ENCODE measurements at places on chromosomes 16 and 17.

- no peaks in the 10 kb centered on the region for H3K36me3 ChIP-seq
- DNase-seq = peak; percentile 79
- peak overlapping the region; percentile 91 for H3K27ac ChIP-seq
- H3K4me1 ChIP-seq = peaks cover 71% of the 10 kb centered on the region
- H3K27me3 ChIP-seq = no peaks in the 10 kb centered on the region
- no peak overlapping the region for H3K4me3 ChIP-seq
Measured at GRCh38 chr17:57895382-57896060, 45.7 kb upstream of the MRPS23 start.

- H3K4me3 ChIP-seq = no peak overlapping the region
- DNase-seq = no peak
- H3K27ac ChIP-seq = no peak overlapping the region
Measured at GRCh38 chr17:16104189-16104588, 104.6 kb downstream of the TTC19 start.

- H3K4me1 ChIP-seq = peaks cover 9% of the 10 kb centered on the region
- peaks cover 100% of the 10 kb centered on the region for H3K36me3 ChIP-seq
- H3K27ac ChIP-seq = no peak overlapping the region
- H3K27me3 ChIP-seq = no peaks in the 10 kb centered on the region
Measured at GRCh38 chr16:84058664-84059063, 16.1 kb upstream of the SLC38A8 start.

DNA sequence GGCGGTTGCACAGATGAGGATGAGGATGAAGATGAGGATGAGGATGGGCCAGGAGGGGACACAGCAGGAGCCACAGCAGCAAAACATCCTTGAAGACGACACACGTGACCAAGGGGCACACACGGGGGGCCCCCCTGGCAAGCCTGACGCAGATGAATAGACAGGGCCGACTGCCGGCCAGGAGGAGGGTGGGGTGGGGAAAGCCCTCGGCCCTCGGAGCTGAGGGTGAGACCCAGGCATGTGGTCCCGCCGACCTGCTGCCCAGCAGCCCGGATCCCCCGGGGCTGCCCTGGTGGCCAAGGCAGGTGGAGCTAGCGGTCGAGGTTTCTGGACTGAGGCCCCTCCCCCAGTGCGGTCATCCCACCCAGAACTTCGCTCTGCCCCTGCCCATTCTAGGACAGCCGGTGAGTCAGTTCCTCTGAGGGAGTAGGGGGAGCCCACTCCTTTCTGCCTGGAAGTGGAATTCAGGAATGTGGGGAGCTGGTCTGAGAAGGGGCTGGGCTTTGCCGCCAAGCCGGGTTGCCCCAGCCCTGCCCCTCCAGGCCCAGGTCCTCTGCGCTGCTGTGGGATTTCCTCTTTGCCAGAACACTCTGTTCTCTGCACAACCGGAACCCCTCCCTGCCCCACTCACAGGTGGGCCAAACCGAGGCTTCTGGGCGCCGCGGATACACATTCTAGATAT lies 9.9 kb downstream of the CYGB start:
- DNase-seq = peak; percentile 60
- peaks cover 70% of the 10 kb centered on the region for H3K4me1 ChIP-seq
- peak overlapping the region; percentile 74 for H3K27ac ChIP-seq
- no peaks in the 10 kb centered on the region for H3K27me3 ChIP-seq
- peak overlapping the region; percentile 3 for H3K4me3 ChIP-seq

DNA sequence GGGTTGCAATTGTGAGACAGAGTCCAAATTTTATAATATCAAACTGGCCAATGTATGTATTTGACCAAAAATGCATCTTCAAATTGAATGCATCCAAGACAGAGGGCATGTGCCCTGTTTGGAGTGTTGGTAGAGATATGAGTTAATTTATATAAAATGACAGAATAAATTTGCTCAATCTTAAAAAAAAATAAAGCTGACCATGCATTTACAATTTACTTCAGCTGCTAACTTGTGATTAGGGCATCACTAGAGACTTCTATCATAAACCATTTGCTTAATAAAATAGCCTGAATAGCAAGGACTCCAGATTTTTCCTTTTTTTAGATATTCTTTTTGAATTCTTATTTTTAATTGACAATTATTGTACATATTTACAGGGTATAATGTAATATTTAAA lies 1345.8 kb downstream of the CDH11 start:
- no peak for DNase-seq
- H3K4me1 ChIP-seq = no peaks in the 10 kb centered on the region
- no peak overlapping the region for H3K4me3 ChIP-seq
- H3K27me3 ChIP-seq = no peaks in the 10 kb centered on the region
- H3K27ac ChIP-seq = no peak overlapping the region

GRCh38 chr17:46758614-46759013 lies 59.9 kb downstream of the WNT3 start:
- no peaks in the 10 kb centered on the region for H3K27me3 ChIP-seq
- H3K4me3 ChIP-seq = no peak overlapping the region
- no peaks in the 10 kb centered on the region for H3K4me1 ChIP-seq
- peaks cover 5% of the 10 kb centered on the region for H3K36me3 ChIP-seq

DNA sequence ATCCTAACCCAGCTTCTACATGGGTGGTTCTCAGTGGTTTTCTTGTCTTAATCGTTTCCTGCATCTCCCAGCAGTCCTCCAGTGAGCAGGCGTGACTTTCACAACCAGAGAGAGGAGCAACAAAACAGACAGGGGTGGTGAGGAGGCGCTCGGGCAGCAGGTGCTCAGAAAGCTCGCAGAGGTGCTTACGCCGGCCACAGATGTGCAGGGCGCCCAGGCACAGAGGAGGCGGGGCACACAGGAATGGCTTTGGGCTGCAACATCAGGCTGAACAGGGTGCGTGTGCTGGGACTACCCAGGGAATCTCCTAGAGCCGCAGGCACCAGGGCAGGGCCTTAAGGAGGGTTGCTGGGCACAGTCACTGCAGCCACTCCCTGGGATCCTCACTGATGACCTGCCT lies 32.6 kb downstream of the KLHDC4 start:
- peaks cover 27% of the 10 kb centered on the region for H3K36me3 ChIP-seq
- H3K27ac ChIP-seq = no peak overlapping the region
- no peaks in the 10 kb centered on the region for H3K4me1 ChIP-seq

- peak overlapping the region; percentile 59 for H3K27ac ChIP-seq
- H3K36me3 ChIP-seq = no peaks in the 10 kb centered on the region
- H3K27me3 ChIP-seq = no peaks in the 10 kb centered on the region
- H3K4me1 ChIP-seq = no peaks in the 10 kb centered on the region
- no peak for DNase-seq
Measured at GRCh38 chr17:55784666-55785065, 33.8 kb downstream of the PCTP start.

DNA sequence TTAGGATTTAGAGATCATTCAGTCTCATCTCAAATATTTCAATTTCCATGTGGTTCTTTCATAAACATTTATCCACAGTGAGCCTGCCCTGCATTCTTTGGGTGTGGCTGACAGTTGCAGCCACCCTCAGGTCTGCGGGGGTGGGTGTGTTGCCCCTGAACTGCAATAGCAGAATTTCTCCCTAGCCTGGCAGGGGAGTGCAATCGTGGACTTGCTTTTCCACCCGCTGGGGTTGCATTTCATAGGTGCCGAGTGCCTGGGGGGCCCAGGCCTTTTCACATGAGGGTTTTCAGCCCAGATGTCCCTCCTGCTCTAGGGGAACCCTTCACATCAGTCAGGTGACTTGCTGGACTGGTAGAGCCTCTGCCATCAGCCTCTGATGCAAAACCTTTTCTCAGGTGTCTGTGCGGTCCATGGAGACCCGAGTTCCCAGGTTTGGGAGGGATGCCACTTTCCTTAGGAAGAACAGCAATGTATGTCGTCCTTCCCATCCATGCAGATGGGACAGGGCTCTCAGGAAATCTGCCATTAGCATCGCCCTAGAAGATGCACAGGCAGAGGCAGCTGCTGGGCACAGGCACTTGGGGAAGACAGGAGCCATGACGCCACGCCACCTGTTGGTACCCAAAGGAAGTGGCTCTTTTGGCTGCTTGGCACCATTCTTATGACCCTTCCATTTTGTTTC lies 2.4 kb upstream of the USP36 start:
- no peaks in the 10 kb centered on the region for H3K27me3 ChIP-seq
- no peak overlapping the region for H3K4me3 ChIP-seq
- H3K27ac ChIP-seq = no peak overlapping the region

- H3K27me3 ChIP-seq = no peaks in the 10 kb centered on the region
- no peak for DNase-seq
- peak overlapping the region; percentile 96 for H3K27ac ChIP-seq
- H3K4me3 ChIP-seq = peak overlapping the region; percentile 78
- H3K36me3 ChIP-seq = no peaks in the 10 kb centered on the region
Measured at GRCh38 chr17:74430385-74430705, 1.5 kb upstream of the GPRC5C start.

- peaks cover 64% of the 10 kb centered on the region for H3K4me1 ChIP-seq
- no peak overlapping the region for H3K4me3 ChIP-seq
- H3K27me3 ChIP-seq = no peaks in the 10 kb centered on the region
- DNase-seq = no peak
Measured at GRCh38 chr17:50352693-50353599, 7.0 kb downstream of the XYLT2 start.

- no peaks in the 10 kb centered on the region for H3K36me3 ChIP-seq
- DNase-seq = no peak
- no peaks in the 10 kb centered on the region for H3K4me1 ChIP-seq
- H3K27ac ChIP-seq = no peak overlapping the region
- H3K4me3 ChIP-seq = no peak overlapping the region
Measured at GRCh38 chr16:79177018-79177417, 423.5 kb downstream of the MAF start.

DNA sequence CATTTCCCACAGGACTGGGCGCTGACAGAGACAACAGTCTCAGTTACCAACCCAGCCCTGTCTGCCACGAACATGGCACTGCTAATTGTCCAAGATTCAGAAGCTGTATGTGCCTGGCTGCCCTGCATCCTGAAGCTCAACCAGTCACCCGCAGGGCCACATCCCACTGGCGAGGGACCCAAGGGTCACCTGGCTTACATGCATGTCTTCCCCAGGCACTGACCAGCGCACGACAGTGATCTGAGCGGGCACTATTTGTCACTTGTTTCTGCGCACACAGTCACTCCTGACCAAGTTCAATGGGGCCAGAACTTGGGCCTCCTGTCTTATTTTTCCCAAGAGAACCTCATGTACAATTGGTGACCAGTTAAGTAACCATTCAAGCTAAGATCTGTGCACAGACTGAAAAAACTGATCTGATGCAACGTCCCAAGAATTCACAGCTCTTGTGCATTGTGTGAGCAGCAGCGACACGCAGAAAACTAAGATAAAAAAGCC lies 13.1 kb downstream of the USP7 start:
- no peak for DNase-seq
- no peak overlapping the region for H3K4me3 ChIP-seq
- no peaks in the 10 kb centered on the region for H3K27me3 ChIP-seq

GRCh38 chr16:33877-34647 lies 19.3 kb downstream of the POLR3K start:
- H3K36me3 ChIP-seq = no peaks in the 10 kb centered on the region
- no peak overlapping the region for H3K4me3 ChIP-seq
- H3K4me1 ChIP-seq = no peaks in the 10 kb centered on the region

DNA sequence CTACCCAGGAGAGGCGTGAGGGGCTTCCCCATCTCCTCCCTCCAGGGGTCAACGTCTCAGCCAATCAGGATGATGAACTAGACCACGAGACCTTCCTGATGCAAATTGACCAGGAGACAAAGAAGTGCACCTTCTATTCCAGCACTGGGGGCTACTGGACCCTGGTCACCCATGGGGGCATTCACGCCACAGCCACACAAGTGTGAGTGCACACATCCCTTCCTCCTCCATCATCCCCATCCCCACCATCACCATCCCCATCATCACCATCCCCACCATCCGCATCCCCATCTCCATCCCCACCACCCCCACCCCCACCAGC lies 6.8 kb downstream of the FSCN2 start:
- H3K4me3 ChIP-seq = no peak overlapping the region
- H3K27ac ChIP-seq = no peak overlapping the region
- H3K36me3 ChIP-seq = peaks cover under 1% of the 10 kb centered on the region
- peaks cover 18% of the 10 kb centered on the region for H3K4me1 ChIP-seq
- peaks cover 56% of the 10 kb centered on the region for H3K27me3 ChIP-seq
- no peak for DNase-seq

GRCh38 chr17:1961189-1961588 lies 63.9 kb downstream of the RTN4RL1 start:
- no peaks in the 10 kb centered on the region for H3K4me1 ChIP-seq
- H3K36me3 ChIP-seq = no peaks in the 10 kb centered on the region
- no peak overlapping the region for H3K4me3 ChIP-seq

GRCh38 chr16:58324792-58325191 lies 30.0 kb upstream of the PRSS54 start:
- H3K27me3 ChIP-seq = no peaks in the 10 kb centered on the region
- H3K36me3 ChIP-seq = no peaks in the 10 kb centered on the region
- DNase-seq = no peak
- H3K27ac ChIP-seq = no peak overlapping the region

DNA sequence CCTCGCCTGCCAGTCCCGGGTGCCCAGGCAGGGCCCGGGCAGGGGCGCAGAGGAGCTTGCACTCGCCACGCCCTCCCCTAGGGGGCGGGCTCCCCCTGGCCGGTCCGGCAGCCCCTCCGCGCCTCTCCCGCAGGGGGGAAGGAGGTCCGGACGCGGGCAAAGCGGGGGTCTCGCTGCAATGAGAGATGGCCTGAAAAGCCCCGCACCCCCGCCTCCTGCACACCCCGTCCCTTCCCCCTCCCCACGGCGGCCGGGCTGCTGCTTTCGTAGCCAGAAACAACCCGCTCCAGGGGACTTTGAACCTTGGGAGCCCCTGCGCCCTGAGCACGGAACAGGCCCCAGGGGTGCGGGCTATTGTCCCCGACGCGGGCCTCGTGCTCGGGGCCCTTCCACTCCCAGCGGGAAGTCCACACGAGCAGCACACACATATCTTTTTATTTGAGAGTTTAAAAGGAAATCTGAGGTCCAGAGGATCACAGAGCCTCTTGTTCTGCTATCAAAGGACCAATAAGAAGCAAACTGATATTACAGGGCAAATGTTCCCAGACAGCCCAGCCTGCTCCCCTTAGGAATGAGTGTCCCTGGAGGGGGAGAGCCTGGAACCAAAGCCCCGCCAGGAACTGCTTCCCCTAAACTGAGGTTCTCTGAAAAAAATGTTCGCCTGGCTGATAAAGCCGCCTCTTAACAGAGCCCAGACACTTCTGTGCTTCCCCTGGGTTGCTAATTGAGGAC lies 5.8 kb upstream of the CBX4 start:
- peak overlapping the region; percentile 78 for H3K27ac ChIP-seq
- peaks cover 59% of the 10 kb centered on the region for H3K4me1 ChIP-seq
- no peaks in the 10 kb centered on the region for H3K36me3 ChIP-seq
- peak; percentile 60 for DNase-seq
- peaks cover 77% of the 10 kb centered on the region for H3K27me3 ChIP-seq

Measured in stomach (tissue), 19 donors.